Fibroblast of gingiva (primary cell): ENCODE measurements at places on chromosomes 1 and 21.
A peak's percentile ranks its signal among the peaks of the same experiment; 100 is the strongest.

GRCh38 chr1:176552217-176552991, 89.4 kb downstream of the PAPPA2 start:
- DNase-seq = no peak

- no peak for DNase-seq
These were observed 15.9 kb upstream of the PLCH2 start for GRCh38 chr1:2460203-2460602.

- DNase-seq = no peak
These were observed 855.0 kb downstream of the USP25 start for GRCh38 chr21:16584756-16585155.

DNA sequence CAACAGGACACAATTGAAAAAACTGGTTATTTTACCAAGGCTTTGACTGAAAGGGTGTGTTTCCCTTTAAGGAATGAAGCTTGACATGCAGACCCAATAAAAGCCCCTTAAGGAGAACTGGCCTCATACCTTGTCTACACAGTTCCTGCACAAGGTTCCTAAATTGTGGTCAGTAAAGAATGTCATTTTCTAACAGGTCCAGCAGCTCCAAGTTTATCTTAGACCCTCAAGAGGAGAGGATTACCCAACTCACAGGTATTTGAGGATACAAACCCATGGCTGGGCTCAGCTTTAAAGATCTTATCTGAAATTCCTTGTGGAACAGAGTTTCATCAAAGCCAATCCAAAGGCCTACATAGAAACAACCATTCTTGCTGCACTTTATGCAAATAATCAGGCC, 31.4 kb upstream of the CBR3 start:
- no peak for DNase-seq

GRCh38 chr1:172905452-172905851, 145.3 kb downstream of the TNFSF18 start:
- DNase-seq = no peak

GRCh38 chr1:75855010-75855409, 58.3 kb downstream of the MSH4 start:
- peak; percentile 25 for DNase-seq

- peak; percentile 36 for DNase-seq
These were observed 23.5 kb downstream of the COL6A1 start for GRCh38 chr21:46005081-46005480.

DNA sequence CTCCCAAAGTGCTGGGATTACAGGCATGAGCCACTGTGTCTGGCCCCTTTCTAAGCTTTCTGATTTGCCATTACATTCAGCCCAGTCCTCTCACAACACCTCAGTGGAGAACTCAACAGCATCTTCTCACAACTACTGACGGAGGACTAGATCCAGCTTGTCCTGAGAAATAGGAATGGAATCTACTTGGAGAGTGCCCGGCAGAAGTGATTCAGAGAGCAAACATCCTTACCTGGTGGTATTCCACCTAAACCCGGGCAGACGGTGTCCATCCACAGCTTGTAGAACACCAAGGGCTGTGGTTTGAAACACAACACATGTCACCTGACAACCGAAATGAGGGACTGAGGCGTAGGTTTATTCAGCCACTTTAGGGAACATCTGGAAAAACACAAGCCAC, 28.8 kb upstream of the CCSAP start:
- DNase-seq = no peak

GRCh38 chr1:147784941-147785340, 24.5 kb upstream of the GJA5 start:
- no peak for DNase-seq

GRCh38 chr1:99131546-99131945, 126.9 kb upstream of the PLPPR5 start:
- DNase-seq = no peak

- no peak for DNase-seq
These were observed 103.7 kb upstream of the DPT start for GRCh38 chr1:168832661-168833060.

GRCh38 chr1:62720946-62721554, 32.9 kb upstream of the DOCK7 start:
- DNase-seq = no peak

GRCh38 chr1:223533708-223534107, 131.8 kb downstream of the CAPN8 start:
- DNase-seq = no peak

DNA sequence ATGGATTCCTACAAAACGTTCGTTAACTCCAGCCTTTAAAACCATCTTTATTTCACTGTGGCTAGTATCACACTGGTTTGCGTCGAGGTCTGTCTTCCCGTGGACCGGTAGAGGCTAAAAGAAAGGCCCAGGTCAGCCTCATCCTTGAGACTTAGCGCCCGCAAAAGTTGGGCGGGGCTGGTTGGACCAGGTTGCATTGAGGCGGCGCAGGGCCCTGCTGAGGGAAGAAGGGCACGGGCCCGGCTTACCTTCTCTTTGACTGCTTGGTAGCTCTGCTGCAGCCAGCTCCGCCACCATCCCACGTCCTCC, 455 bp downstream of the BSDC1 start:
- DNase-seq = no peak

DNA sequence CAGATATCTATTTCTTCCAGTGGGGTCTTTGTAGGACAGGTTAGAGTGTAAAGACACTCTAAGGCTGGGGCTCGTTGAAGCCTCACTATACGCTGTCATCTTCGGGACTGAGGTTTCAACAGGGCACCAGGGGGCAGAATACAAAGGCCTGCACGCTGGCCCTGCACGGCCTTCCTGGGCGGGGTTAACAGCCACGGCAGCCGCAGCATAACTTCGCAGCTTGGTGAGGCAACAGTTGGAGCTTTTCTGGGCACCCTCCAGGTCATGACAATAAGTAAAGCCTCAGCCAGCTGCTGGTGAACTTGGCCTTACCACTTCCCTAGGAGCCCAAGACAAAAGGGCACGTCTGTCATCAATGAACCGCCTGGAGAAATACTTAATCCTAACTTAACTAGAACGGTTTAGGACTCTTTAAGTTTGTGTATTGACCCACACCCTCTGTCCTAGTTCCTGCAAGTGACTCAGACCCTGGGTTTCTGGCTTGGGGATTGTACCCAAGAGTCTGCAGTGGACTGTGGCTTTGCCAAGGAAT, 2.3 kb upstream of the RUNX1 start:
- peak; percentile 98 for DNase-seq

- no peak for DNase-seq
These were observed 149.2 kb upstream of the TMEM51 start for GRCh38 chr1:15004396-15004795.

GRCh38 chr1:23083714-23084480, 64.6 kb downstream of the KDM1A start:
- DNase-seq = peak; percentile 30

GRCh38 chr1:40143891-40144575, 17.2 kb upstream of the RLF start:
- DNase-seq = peak; percentile 50

DNA sequence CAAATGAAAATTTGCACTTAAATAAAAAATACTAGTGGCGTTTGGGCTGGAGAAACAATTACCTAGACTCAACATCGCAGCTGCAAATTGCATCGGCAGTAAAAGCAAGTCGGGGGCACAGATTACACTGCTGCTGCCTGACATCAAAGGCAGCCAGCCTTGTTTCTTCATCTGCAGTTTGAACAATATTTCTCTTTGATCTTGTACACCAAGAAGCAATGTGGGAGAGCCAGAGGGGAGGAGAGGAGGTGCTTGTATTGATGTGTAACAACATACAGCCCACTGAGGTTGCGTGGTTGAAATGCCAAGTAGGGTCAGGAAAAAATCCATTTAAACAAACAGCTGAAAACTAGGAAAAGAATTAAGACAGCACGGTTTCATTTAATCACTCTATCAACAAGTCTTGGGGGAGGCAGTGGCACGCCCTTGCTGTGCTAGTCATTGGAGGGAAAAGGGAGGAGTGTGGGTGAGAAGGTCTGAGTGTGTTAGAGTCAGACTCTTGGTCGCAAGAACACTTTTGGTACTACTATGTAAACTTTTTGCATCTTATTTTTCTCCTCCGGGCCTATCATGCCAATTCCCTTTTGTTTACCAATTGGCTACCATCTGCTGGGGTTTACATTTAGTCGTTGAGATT, 456.5 kb downstream of the OMA1 start:
- no peak for DNase-seq

DNA sequence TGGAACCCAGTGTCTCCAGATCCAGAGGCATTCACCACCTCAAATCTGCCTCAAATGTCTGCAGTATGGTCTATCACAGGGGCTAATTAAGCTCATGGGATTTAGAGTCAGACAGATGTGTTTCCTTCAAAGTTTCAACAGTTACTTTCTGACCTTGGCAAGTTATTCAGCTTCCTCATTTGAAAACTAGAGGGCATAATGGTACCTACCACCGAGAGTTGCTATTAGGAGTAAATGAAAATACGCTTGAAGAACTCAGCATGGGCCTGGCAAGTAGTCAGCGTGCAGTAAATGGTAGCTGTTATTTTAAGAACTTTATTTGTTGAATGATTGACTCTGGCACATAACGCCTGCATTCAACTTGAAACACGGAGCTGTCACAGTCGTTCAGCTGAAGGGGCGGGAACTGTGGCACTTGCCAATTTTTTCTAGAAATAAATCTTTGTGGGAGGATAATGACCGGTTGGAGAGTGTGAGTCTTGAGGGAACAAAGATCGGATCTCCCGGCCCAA, 1.2 kb upstream of the CAP1 start:
- peak; percentile 38 for DNase-seq

GRCh38 chr1:40593449-40594186, 62.2 kb downstream of the ZNF684 start:
- DNase-seq = no peak

- no peak for DNase-seq
These were observed 4.4 kb upstream of the EFHD2 start for GRCh38 chr1:15405106-15405850.

DNA sequence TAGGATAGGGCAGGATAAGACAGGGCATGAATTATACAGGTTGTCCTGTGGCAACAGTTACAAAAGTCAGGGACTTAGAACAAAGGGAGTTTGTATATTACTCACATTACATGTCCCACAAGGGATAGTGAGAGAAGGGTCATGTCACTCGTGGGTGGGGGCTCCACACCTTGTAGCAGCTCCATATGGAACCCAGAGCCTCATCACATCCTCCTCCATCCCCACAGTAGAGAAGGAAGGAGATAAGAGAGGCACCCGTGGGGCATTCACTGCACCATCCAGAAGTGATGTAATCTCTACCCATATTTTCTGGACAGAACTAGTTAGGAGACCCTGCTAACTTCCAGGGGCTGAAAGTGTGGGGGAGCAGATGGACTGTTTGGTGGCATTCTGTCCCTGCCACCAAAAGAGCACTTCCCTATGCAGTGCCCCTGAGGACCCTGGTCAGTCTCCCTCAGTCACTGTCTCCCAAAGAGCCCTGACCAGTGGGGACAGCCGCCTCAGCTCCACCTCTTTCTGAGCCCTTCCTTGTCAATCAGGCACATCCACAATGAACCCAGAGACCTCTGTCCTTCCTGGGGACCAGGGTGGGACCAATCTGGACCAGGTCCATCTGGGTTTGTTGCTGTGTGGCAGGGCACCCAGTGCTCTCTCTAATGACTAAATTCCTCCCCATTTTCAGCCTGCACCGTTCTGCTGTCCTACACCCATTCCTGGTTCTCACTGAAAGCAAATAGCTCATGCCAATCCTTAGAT, 154.8 kb upstream of the ETV3 start:
- DNase-seq = no peak

DNA sequence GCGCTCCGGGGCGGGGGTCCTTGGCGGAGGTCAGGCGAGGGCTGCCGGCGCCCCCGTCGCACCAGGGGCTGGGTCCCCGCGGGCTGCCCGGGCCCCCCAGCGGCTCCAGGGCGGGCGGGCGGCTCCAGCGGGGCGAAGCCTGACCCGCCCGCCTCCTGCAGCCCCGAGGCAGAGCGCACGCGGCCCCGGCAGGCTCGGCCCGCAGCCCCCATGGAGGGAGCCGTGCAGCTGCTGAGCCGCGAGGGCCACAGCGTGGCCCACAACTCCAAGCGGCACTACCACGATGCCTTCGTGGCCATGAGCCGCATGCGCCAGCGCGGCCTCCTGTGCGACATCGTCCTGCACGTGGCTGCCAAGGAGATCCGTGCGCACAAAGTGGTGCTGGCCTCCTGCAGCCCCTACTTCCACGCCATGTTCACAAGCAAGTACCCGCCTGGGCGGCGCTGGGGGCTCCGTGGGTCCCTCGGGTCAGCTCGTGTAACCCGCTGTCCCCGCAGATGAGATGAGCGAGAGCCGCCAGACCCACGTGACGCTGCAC, 817 bp downstream of the KLHL17 start:
- DNase-seq = no peak

GRCh38 chr21:44572959-44573583, 458 bp upstream of the KRTAP10-4 start:
- DNase-seq = no peak

- no peak for DNase-seq
These were observed 59.1 kb upstream of the TTC34 start for GRCh38 chr1:2860476-2861142.

DNA sequence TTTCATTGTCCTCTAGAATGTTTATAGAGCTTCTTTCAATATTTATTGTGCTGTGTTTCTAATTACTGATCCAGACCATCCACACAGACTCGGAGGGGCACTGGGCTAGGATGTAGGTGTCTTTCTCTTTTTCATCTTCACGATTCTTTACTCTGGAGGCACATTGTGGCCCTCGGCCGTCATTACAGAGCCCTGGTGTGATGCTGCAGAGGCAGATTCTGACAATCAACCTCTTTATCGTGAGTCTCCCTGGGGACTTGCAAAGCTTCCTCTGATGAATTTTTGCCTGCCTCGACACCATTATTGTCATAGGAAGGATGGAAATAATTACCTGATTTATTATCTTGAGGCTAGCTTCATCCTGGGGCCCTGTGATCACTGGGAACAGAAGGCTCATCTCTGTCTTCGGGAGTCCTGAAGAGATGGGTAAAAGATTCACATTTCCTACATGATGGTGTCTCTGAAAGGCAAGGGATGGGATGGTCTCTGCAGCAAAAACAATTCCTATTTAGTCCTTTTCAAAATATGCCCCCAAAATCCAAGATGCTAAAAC, 89.4 kb downstream of the SEC16B start:
- no peak for DNase-seq
